Psoas muscle (tissue), 8 donors: ENCODE measurements at places on chromosomes 7 and 10.
A peak's percentile ranks its signal among the peaks of the same experiment; 100 is the strongest.

- DNase-seq = no peak
These were observed 142.6 kb upstream of the RNF32 start for GRCh38 chr7:156497776-156498509.

GRCh38 chr7:18191341-18191740 lies 163.7 kb upstream of the PRPS1L1 start:
- no peak for DNase-seq

DNA sequence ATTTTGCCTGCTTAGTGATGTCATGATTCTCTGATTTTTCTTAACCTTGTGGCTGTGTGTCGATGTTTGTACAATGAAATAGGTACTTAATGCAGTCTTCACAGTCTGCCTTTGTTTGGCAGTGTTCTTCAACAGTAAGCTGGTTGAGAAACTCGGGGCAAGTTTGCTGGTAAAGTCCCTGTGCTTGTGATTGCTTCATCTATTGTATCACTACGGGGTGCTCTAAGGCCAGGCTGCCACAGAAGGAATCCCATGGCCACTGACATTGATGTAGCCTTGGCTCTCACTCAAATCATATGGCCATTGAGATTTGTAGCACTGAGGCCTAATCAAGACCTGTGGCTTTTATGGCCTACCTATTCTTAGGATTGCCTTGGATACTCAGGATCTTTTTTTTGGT lies 33.5 kb upstream of the PRSS37 start:
- no peak for DNase-seq

DNA sequence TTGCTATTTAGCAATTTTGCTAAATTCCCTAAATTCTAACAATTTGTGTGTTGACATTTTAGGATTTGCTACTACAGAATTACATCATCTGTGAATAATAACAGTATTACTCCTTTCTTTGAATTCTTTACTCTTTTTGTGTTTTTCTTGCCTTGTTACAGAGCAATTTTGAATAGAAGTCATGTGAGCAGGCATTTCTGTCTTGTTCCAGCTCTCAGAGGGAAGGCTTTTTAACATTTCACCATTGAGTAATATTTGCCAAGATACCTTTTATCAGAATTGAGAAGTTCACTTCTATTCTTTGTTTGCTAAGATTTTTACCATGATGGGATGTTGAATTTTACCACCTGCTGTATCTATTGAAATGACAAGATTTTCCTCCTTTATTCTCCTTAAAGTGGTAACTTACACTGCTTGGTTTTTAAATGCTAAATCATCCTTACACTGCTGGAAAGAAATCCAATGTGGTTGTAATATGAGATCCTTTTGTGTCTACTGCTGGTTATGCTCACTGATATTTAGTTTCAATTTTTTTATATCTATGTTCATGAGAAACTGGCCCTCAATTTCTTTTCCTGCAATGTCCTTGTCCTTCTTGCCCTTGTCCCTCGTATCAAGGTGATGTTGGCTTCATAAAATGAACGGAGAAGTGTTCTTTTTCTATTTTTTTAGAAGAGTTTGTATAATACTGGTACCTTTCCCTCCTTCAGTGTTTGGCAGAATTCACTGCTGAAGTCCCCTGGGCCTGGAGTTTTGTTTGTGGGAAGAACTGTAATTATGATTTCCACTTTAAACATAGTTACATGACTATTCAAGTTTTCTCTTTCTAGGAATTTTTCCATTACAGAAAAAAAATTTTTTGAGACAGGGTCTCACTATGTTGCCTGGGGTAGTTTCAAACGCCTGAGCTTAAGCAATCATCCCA lies 50.3 kb upstream of the ATP6V0A4 start:
- DNase-seq = no peak

GRCh38 chr10:103276896-103277712 lies at the start of gene INA:
Gene INA (plus strand): TSS chr10:103277138. CDS start chr10:103277212, 74 bp downstream.
- no peak for DNase-seq

DNA sequence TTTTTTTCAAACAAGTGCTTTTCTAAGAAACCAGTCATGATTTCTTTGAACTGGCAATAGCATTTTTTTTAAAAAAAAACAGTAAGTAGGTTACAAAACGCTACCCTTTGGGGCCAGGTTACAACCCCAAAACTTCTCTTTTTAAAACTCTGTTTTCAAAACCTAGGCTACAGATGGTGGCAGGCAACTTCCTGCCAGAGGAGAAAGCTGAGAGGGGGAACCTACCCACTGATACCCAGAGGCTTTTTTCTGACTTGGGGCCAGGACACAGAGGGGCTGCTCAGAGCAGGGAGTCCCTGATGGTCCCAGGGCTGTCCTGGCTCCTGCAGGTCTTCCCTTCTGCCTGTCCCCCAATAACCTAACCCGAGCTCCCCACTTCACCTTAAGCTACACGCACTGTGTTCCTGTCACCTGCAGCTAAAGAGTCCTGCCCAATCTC lies 6.9 kb downstream of the STN1 start:
- DNase-seq = no peak

DNA sequence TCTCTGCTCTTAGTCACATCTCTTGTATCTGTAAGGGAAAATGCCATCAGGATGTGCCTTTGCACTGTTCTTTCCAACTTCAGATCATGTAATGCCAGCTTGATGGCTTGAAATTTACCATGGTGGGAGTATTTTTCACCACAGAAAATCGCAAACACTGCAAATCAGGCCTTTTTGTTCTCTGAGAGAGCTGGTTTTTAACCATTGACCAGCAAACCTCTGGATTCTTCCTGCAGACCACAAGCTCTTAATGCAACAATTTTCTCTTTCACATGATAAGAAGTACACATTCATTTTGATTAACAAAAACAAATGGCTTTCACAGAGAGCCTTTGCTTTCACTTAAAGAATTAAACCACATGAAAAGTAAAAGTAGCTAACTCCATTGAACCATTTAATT lies 145.4 kb upstream of the NEBL start:
- no peak for DNase-seq

- no peak for DNase-seq
These were observed 19.8 kb downstream of the CEP41 start for GRCh38 chr7:130420943-130421578.

DNA sequence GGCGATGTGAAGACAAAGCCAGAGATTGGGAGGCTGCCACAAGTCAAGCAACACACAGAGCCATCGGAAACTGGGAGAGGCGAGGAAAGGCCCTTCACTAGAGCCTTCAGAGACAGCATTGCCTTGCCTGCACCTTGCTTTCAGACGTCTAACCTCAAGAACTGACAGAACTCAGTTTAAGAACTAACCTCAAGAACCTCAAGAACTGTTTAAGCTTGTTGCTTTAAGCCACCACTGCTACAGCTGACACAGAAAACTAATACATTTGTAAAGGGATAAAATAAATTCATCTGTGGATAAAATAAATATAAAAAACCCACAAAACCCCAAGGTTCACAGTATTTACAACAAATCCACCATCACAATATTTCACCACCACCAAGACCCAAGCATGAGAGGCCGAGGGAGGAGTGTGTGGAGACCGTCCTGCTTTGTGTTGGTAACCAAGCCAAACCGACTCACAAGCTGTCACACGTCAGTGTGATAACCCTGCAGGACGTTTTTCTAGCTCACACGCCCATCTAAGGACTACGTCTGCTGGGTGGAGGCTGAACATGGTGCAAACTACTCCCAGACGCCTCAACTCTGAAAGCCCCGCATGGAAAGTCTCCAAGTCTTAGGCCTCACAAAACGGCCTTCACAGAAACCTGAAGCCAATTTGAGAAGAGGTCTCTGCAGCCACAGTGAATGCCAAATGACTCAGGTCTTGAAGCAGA lies 116.8 kb downstream of the ABLIM1 start:
- peak; percentile 79 for DNase-seq

DNA sequence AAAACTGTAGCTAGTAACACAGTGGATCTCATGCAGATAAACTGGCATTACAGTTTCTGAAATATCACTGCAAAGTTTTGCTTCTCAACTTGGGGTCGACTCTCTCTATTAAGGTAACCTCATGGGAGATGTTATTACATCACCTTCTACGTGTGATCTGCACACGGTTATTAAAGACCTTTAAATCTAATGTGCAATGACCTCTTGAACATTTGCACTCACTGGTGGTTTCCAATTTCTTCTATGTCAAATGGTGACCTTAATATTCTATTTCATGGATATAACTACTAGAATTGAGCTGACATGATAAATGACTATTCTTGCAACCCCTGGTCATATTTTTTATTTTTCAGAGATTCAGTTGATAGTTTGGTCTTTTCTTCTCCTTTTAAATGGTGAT lies 191.3 kb downstream of the PPP1R3A start:
- DNase-seq = no peak

DNA sequence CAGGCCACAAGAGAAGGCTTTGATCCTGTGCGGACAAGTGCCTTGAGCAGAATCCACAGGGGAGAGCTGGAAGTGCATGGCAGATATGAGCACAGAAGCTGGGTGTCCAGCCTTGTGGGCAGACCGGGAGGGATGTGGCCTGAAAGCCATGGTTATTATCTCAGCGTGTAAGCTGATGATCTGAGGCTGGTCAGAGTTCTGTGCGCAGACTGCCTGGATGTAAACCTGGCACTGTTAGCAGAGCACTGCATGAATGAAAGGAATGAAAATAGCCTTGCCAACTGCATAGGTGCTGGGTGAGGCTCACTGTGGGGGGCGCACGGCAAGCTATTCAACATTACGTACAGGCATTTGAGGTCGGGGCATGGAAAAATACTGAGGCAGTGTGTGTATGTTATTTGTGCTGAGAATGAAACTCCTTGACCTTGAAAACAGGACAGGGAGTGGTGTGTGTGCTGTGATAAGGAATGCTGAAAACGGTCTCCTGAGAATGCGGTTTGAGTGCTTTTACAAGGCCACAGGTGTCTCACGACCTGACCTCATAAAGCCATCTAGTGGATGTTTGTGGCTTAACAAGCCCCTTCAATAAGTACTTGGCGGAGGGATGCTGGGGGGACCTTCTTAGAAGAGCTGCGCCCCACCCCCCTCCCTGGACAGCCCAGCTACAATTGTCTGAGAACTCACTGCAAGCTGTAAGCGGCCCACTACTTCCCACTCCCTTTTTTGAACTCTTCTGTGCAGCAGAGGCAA lies 18.7 kb downstream of the AKR1C1 start:
- no peak for DNase-seq

GRCh38 chr7:26694141-26694540 lies 170.2 kb downstream of the SKAP2 start:
- no peak for DNase-seq

GRCh38 chr7:27871086-27871485 lies 131.1 kb downstream of the TAX1BP1 start:
- no peak for DNase-seq

DNA sequence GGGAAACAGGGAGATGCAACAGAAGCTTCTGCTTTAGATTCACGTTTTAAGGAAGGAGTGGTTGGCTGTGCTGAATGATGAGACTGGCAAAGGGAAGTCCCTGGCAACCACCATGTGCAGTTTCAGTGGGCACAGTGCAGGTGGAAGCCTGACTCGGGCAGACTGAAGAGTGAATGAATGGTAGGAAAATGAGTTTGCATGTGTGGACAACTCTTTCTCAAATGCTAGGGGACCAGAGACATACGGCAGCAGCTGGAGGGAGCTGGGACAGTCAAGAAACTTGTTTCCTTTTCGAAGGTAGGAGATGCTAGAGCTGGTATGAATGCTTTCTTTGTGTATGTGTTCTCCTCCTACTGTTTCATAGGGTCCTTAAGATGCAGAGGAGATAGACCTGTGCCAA lies 29.0 kb downstream of the PODXL start:
- DNase-seq = no peak

GRCh38 chr7:83984076-83984475 lies 210.5 kb downstream of the SEMA3A start:
- DNase-seq = no peak

GRCh38 chr10:112778579-112778978 lies 171.5 kb upstream of the TCF7L2 start:
- DNase-seq = no peak

GRCh38 chr10:29951441-29951931 lies 107.9 kb downstream of the JCAD start:
- no peak for DNase-seq

DNA sequence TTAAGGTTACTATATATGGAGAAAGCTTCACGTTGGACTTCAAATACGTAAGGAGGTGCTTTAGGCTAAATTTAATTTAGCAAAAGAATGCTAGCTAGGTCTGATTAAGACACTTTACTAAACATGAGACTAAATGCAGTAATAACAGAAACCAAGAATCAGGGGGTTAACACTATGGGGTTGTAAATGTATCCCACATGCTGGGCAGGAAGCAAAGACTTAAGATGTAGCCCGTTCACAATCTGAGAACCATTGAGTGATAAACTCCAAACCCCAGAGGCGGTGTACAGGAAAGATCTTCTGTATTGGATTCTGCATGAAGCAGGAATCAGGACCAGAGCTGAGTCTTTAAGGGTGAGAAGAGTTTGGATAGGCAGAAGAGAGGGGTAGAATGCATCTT lies 60.4 kb downstream of the FZD1 start:
- DNase-seq = no peak

DNA sequence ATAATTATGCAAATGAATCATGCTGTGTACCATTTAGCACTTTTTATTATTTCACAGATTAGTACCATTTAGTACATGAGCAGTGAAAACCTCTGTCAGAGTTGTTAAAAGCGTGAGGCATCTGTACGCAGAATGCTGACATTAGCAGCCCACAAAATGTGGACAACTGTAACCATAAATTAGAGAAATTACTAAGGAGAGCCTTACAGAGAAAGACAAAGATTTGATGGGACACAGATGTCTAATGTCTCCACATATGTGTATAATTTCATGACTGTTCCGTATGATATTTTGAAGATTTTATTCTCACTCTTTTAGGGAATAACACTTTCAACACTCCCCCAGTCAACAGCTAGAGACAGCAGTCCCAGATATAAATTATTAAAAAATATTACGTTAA lies 414.0 kb upstream of the ANKRD30A start:
- DNase-seq = no peak

- no peak for DNase-seq
These were observed 100.1 kb downstream of the LSMEM1 start for GRCh38 chr7:112580717-112581435.

DNA sequence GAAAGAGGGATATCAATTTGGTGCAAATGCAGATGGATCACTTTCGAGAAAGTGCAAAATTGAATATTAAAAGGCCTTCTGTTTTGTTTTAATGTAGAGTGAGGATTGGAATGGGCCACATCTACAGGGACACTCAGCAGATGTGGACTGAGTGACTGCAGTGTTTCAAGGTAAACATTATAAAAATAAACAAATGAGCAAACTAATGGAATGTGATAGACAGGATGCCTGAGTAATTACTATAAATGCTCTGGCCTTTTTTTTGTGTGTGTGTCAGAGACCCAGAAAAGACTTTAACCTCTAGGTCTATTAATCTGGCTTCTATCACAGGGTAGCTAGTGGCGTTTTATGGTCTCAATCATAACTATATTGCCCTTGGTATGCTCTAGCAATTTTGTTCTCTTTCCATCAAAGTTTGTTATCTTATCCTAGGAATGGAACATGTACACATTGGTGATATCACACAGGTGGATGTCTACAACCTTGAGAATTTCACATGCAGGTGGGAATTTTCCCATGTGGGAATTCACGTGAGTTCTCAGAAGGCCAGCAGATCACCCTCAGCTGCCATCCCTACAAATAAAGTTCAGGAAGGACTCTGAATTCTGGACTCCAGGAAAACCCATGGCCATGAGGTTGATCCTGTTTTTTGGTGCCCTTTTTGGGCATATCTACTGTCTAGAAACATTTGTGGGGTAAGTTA lies at the start of gene CPA2:
Gene CPA2 (plus strand): TSS at position 606 of the 703 bp plus-strand sequence. CDS start 19 bp downstream, at position 625.
- DNase-seq = no peak
